ENCODE measurements at places on chromosomes 3 and 15.

GRCh38 chr15:94080416-94080815 lies 150.9 kb upstream of the MCTP2 start:
- DNase-seq, result no peak

GRCh38 chr15:40054605-40054854 lies 15.5 kb upstream of the SRP14 start:
- no peak for DNase-seq

DNA sequence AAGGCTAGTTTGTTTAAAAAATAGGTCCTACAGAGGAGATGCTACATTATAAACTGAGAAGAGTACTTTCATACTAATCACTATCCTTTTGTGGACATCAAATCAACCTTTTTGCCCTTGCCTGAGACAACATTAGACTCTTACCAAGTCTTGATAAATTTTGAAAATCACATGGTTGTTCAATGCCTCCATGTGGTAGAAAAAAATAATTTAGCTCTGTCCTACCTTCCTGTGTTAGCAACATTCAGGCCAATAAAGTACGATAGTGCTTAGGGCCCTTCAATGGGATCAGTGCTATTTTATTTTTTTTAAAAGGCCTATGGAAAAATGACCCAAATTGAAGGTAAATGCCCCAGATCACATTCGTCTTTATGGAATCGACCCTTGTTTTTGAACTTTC lies 5.0 kb upstream of the UBE2E1 start:
- no peak for DNase-seq

DNA sequence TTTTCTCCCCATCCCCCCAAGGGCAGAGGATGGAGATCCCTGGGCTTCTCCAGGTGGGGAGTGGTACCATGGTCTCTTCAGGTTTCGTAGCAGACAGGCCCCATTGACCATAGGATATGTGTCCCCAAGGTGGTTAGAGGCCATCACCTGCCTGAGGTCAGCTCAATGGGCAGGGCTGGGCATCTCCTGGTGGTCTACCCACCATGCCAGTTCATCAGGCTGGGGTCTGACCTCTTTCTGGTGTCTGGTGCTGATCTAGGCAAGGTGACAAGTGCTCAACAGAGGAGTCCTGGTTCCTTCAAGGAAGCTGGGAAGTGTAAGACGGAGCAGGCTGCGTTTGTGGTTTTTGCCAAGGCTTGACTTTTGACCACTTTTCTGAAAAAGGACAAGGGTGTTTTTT lies 71.4 kb downstream of the SMAD3 start:
- DNase-seq, result no peak

GRCh38 chr15:99450896-99451358 lies 114.9 kb upstream of the MEF2A start:
- DNase-seq, result peak; percentile 63

- no peak for DNase-seq
Observed at GRCh38 chr3:169280010-169280585, 383.4 kb downstream of the MECOM start.

DNA sequence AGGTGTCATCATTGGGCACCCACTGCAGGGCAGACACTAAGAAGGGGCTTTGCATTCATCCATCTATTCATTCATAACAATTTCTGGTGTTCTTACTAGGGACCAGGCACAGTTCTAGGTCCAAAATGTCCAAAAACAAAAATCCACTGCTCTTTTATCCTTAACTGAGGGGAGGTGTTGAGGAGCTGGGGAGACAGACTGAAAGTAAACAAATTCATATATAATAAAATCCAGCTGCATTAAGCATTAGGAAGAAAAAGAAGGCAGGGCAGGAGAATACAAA lies 1.1 kb downstream of the EIF4E3 start:
- no peak for DNase-seq

GRCh38 chr3:40598962-40599361 lies 74.2 kb downstream of the ZNF621 start:
- no peak for DNase-seq

- no peak for DNase-seq
Observed at GRCh38 chr3:118180853-118181252, 853.8 kb downstream of the IGSF11 start.

DNA sequence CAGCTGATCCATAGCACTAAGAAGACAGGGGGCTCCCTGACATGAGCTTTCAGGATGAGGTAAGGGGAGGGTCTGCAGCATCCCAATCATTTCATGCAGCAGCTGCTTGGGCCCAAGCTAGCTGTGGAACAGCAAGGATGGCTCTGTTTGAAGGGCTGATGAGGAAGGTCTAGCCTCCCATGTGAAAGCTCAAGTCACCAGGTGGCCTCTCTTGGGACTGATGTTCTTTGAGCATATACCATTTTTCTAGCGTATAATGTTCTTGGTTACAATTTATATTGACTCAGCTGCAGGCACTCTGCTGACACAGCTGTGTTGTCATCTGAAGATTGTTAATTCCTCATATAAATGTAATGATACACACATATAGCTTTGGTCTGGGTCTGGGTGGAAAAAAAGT lies 87.0 kb downstream of the CD200R1L start:
- DNase-seq, result no peak

GRCh38 chr3:168248383-168249204 lies 152.9 kb upstream of the GOLIM4 start:
- no peak for DNase-seq

GRCh38 chr3:11627612-11628011 lies 16.1 kb downstream of the VGLL4 start:
- no peak for DNase-seq

GRCh38 chr15:66994927-66995656 lies 70.3 kb upstream of the SMAD3 start:
- no peak for DNase-seq

DNA sequence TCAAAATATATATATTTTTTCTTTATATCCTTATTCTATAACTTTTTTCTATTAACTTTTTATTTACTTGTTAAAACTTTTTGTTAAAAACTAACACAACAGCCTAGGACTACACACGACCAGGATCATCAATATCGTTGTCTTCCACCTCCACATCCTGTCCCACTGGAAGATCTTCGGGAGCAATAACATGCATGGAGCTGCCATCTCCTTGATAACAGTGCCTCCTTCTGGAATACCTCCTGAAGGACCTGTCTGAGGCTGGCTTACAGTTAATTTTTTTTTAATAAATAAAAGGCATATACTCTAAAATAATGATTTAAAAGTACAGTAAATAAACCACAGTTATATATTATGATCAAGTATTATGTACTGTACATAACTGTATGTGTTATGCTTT lies 58.9 kb downstream of the SFMBT1 start:
- DNase-seq, result no peak

DNA sequence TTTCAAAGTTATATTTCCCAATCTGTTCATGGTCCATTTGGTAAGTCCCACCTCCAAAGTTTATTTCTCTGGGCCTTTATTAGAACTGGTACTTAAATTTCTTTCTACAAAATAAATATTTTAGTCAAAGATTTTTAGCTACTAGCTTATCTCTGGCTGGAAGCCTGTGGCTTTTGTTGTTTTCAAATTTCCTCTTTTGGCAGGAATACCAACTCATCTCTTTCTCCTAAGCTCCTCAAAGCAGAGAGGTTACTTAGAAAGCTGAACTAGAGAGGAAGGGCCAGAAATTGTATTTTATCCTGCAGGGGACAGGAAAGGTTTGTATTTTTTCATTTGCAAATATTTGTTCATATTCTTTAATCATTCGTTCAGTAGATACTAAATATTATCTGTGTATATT lies 227.8 kb downstream of the TBL1XR1 start:
- DNase-seq, result no peak

DNA sequence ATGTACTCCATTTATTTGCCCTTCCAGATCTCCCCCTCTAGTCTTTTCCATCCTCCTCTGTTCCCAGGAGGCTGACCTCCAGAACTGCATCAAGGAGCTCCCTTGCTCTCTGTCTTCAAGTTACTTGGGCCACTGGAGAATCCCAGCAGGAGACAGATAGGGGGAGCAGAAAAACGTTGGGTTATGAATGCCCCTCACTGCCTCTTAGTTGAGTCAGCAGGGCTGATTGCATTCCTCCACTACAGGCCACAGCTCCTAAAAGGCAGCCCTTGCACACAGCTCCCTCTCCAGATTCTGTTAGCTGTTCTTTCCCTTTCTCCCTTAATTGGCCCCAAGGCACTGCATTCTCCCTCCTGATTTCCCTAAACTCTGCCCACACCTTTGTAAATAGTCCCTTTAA lies 12.4 kb upstream of the CEP152 start:
- no peak for DNase-seq

GRCh38 chr3:126781889-126782491 lies 78.0 kb downstream of the CHCHD6 start:
- DNase-seq, result no peak

GRCh38 chr3:38039899-38040261 lies 872 bp downstream of the DLEC1 start:
- DNase-seq, result peak; percentile 41

All from activated CD4-positive, alpha-beta T cell treated with anti-CD3 and anti-CD28 coated beads, Interleukin-2, amount 50 U/mL, for 4 hours (primary cell).